ENCODE measurements at places on chromosomes 3 and 15.

DNA sequence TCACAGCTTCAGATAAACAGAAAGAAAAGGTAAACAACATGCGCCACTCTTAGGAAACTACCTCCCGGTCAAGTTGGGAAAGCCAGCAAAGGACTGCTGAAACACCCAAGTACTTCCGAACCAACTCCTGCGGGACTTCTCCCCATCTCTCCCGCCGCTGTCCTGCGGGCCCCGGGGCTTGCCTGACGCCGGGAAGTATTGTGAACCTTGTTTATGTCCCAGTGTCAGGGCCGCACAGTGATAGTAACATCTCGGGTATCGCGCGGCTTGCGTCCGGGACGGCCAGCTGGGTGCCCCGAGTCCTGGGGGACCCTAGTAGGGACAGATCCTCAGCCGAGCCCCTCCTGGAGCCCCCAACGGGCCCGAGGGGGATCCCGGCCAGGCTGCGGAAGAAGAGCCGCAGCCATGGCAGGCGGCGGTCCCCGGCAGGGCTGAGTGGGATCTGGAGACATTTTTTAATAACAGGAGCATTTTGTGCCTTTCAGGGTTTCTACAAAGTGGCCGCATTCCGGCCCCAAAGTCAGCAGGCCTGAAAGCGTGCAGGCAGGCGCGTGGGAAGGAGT lies 756 bp downstream of the CLPX start:
- DNase-seq, result no peak

DNA sequence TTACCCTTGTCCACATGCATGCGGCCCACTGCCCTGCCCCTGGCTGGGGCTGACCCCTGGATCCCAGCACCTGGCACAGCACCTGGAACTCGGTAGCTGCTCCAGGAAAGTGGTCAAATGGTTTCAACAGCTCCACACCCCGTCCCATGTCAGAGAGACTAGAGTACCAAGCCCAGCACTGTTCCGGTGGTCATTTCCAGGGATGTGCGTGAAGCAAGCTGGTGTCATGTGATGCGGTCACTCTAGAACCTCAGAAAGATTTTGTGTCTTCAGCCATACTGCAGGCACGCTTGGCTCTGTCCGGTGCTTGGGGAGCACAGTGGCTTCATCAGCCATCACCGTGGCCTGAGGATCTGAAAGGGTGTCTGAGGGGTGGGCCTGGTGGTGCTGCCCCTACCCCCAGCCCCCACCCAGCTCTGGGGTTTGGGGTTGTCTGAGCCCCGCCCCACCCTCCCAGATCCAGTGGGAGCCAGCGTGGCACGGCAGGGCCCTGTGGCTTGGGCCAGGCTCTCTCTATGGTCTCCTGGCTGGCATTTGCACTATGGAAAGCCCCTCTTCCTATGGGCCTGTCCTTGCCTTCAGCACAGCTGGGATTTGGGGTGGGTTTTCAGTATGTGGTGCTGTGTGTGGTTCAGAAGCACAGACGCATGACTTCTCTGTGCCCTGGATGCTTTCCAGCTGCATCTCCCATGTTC lies 15.3 kb downstream of the APBA2 start:
- peak; percentile 57 for DNase-seq

DNA sequence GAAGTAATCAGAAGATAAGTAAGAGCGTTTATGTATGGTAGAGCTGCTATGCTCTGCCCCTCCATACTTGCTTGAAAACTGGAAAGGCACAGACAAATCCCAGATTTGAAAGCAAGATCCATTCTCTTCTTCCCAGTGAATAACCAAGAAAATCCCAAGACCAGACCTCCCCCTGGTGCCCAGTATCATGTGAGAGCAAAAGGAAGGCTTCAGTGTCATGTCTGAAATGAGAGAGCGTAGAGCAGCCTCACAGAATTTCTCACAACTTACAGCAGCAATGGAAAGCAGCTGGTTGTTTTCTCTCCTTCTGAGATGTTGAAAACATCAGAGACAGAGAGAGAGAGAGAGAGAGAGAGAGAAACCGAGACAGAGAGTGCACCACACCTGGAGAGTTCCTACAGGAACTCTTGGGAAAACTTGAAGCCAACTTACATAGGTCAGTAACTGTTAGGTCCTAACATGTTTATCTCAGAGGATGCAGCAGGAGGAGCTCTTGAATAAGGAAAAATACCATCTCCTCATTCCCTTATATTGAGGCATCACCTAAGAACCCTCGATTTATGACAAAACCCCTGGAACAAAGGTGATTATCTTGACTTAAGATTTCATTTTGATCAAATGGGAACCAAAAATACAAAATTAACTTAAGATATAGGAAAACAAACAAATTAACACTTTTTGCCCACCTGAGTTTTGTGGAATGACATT lies 273.3 kb downstream of the NSUN3 start:
- no peak for DNase-seq

DNA sequence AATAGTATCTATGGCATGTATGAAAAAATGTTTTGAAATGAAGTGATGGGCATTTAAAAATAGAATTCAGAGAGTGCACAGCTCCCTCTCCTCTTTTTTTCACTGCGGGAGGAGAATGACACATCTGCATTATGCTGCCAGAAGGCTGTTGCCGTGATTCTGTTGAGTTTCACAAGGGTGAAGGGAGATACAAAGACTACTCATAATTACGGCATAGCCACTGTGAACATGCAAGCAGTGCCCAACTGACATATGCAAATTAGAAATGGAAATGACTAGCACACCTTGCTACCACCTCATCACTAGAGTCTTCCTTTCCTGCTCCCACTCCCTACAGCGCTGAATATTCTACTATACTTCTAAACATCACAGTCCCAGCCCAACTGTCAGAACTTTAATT lies 20.1 kb downstream of the IFT57 start:
- DNase-seq, result no peak

- no peak for DNase-seq
Measured at GRCh38 chr3:196471551-196471950, 32.0 kb downstream of the RNF168 start.

DNA sequence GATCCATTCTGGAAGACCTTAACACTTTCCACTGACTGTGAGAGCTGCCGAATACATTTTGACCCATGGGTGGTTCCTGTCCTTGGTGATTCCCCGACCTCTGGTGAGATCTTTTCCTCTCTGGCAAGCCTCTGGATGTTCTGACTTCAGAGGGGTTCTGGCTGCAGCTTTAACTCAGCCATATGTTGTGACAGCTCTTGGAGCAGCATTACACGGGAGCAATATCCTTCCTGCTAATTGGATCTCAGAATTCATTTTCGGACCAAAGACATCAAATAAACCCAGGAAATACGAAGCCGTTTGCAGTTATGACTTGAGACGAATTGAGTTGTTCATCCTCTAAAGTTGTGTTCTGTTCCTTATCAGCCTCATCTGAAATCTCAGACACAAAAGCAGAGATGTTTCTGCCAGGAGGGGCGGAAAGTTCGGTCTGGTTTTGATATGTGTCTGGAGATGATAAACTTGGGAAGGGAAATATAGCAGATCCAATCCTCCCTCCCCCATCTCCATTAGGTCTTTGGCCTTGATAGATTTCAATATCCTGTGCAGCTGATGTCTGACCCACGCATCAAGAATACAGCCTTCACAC lies 10.0 kb downstream of the TMEM158 start:
- no peak for DNase-seq

- DNase-seq, result no peak
Measured at GRCh38 chr3:79467721-79468120, 300.1 kb downstream of the ROBO1 start.

DNA sequence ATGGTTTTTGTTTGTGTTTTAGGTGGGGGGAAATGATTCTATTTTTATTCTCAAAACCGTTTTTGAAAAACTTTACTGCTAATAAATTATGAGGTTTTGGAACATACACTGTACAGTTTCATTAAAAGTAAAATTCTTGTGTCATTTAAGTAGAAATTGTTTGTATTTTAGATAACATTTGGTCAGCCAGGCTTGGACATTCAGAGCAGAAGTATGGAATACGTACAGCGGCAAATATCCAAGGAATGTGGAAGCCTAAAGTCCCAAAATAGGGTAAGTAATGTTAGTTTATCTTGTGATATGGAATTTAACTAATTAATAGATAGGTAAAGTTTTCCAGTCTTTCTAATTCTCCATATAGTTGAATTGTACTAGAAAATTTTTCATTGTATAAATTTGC lies 96.6 kb downstream of the SPRED1 start:
- no peak for DNase-seq

DNA sequence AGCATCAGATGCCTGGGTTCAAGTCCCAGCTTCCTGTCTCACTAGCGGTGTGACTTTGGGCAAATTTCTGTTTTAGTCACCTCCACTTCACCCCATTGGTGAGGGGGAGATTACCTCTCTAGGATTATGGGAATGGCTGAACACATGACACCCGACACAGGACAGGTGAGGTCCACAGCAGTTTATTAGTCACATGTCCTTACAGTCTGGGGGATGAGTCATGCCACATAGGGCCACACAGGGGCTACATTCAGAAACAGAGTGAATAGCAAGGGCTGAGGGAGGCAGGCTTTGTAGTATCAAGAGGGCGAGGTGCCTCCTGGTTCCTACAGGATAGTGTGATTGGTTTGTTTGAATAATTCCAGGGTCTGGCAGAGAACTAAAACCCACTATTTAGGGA lies 15.2 kb upstream of the ITGA11 start:
- no peak for DNase-seq

GRCh38 chr3:47296562-47297302 lies 14.0 kb downstream of the KLHL18 start:
- DNase-seq, result no peak

- DNase-seq, result no peak
Measured at GRCh38 chr15:100508641-100509300, 20.0 kb downstream of the CERS3 start.

DNA sequence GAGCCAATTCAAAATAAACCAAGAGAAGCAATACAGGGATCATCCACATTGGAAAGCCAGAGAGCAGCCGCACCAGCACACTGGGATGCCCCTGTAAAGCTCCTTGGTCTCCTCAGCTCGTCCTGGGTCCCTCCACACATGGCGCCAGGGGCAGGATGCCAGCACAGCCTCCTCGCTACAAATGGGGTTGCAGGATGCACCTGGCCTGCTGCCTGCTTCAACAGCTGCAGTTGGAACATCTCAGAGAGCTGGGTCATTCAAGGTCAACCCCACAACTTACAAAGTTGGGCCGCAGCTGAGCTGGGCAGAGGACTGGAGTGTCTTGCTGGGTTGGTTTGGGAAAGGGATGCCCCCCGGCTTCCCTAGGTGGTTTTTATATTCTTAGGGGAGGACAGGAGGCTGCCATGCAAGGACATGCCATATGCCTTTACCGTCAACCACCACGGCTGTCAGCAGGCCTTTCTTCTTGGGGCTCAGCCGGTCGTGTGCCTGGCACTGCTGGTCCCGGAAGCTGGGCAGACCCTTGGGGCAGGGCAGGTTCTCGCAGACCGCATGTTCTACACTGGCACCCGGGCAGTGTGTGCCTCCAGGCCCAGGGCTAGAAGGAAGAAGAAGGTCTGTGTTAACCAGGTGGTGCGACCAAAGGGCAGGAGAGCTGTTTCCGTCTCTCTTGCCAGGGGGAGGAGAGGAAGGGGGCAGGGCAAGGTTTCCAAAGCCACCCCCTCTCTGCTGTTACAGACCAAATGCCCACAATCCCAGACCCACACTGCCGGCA lies 225.2 kb downstream of the ADAMTS17 start:
- no peak for DNase-seq

GRCh38 chr3:13108861-13109260 lies 35.6 kb upstream of the IQSEC1 start:
- peak; percentile 46 for DNase-seq

- no peak for DNase-seq
Measured at GRCh38 chr3:105806359-105806758, 62.5 kb downstream of the CBLB start.

GRCh38 chr3:121165397-121165837 lies 257.4 kb downstream of the STXBP5L start:
- no peak for DNase-seq

GRCh38 chr3:113136071-113136470 lies 75.3 kb upstream of the BOC start:
- DNase-seq, result no peak

DNA sequence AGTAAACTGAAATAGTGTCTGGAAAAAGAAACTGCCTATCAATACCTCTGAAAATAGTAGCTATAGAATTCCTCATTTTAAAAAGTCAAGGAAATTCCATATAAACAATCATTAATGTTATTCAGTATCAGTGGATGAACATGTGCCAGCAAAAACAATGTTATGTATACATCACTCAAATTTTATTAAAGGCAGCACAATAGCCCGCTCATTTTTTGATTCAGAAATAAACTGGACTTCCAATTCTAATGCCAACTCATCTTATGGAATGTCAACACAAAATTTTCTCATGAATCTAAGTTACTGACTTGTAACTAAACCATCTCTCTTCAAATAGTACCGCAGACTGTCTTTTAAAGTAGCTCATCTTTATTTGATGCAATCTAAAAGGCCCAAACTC lies 19.0 kb downstream of the THBS1 start:
- DNase-seq, result no peak

DNA sequence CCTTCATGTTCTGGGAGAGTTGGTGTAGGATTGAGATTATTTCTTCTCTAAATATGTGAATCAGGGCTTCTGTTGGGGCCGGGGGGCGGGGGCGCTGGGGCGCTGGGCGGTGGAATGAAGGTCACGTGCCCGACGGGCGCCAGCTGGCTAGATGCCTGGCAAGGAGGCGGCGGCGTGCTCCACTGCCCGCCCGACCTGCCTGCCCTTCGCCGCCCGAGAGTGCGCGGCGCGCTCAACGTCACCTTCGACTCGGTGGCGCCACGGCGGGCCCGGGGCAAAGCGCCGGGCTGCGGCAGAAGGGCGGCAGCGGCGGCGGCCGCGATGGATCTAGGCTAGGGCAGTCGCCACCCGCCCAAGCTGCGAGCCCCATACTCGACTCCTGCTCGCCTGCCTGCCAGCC lies 47.0 kb upstream of the LHFPL4 start:
- DNase-seq, result no peak

GRCh38 chr3:192795021-192795420 lies 67.7 kb upstream of the FGF12 start:
- DNase-seq, result no peak

DNA sequence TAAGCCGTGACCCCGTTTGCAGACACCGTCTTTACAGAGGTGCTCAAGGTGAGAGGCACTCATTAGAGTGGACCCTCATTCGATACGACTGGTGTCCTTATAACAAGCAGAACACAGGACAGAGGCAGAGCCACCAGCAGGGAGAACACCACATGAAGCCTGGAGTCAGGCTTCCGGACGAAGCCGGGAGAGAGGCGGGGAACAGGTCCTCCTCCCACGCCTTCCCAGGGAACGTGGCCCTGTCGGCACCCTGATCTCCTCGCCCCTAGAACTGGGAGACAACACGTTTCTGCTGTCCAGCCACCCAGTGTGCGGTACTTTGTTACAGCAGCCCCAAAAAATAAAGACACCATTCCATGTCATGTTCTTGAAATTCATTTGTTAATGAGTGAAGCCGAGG lies 33.6 kb downstream of the ZDHHC19 start:
- DNase-seq, result peak; percentile 59

GRCh38 chr3:68089572-68090011 lies 435.2 kb upstream of the SUCLG2 start:
- no peak for DNase-seq

GRCh38 chr3:37562876-37563275 lies 298.8 kb upstream of the CTDSPL start:
- no peak for DNase-seq

All from chondrocyte (in vitro differentiated cells).